ENCODE measurements at places on chromosomes 6 and 20.
A peak's percentile ranks its signal among the peaks of the same experiment; 100 is the strongest.

GRCh38 chr6:41187924-41188886 is 12.7 kb downstream of the TREML2 start:
- DNase-seq, result no peak

- no peak for DNase-seq
Observed at GRCh38 chr20:52103335-52103912, 88.2 kb downstream of the ZFP64 start.

GRCh38 chr6:40477246-40478126 is 109.7 kb downstream of the LRFN2 start:
- DNase-seq, result peak; percentile 14

- DNase-seq, result no peak
Observed at GRCh38 chr20:53865901-53866793, 204.2 kb downstream of the BCAS1 start.
